ENCODE measurements at places on chromosomes 16 and 17. TPM values are rescaled to one million over a fixed set of nuclear protein-coding genes. Genes with fewer than 3 reads are reported as not detected.

TBX6 gene
- total RNA-seq: 0.33 TPM

ACSM2A gene
- not detected for total RNA-seq

SLC38A8 gene
- total RNA-seq: not detected

UMOD gene
- total RNA-seq: not detected

DNA sequence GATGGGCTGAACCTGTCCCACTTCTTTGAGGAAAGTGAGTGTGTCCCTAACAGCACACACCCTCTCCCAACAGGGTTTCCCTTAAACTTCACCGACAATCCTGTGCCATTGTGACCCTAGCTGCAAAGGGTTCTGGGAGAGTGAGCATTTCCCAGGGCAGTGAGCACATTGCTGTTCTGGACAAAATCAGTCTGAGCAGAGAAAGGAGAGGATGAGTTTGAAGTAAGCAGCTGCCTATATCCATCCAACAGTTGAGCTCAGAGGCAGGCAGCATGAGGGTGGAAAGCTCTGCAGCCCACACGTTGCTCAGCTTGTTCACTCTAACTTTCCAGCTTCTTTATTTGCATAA lies 296.5 kb upstream of the MAF start:
- no peak for DNase-seq

GRCh38 chr17:12591021-12591735 lies 74.5 kb upstream of the MYOCD start:
- peak; percentile 31 for DNase-seq

DNA sequence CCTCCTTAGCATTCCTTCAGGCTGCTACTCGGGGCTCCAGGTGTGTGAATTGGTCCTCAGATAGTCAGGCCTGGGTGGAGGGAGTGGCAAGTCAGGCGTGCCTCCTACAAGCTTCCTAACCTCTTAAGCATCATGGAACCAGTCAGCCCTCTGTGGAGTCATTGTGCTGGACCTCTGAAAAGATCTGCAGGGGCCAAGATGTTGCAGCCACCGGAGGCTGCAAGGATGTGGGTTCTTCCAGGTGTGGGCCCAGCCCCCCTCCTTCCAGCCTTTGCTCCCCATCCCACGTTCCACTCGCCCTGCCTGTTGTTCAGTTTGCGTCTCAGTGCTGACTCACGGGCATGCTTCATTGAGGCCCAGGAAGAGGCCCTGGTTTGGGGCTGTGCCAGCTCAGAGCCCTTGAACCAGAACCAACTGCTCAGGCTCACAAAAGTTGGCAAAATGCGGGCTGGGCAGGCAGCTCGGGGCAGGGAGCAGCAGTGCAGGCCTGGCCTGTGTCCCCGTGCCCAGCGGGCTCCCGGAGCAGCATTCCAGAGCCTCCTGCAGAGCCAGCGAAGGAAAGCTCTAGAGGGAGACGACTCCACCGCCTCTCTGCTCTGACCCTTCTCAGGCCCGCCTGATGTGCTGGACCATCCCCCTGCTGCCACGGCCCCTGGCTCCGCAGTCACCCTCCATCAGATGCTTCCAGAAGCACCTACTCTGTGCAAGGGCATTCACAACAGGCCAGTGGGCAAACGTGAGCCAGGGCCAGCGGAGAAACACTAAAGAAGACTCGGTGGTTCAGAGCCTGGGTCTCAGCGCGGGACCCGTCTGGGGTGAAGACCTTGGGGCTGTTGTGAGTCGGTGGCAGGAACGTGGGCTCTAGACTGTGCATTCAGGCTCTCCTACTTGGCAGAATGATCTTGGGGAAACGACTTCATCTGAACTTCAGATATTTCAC lies 7.5 kb downstream of the LDHD start:
- peak; percentile 94 for DNase-seq

DNA sequence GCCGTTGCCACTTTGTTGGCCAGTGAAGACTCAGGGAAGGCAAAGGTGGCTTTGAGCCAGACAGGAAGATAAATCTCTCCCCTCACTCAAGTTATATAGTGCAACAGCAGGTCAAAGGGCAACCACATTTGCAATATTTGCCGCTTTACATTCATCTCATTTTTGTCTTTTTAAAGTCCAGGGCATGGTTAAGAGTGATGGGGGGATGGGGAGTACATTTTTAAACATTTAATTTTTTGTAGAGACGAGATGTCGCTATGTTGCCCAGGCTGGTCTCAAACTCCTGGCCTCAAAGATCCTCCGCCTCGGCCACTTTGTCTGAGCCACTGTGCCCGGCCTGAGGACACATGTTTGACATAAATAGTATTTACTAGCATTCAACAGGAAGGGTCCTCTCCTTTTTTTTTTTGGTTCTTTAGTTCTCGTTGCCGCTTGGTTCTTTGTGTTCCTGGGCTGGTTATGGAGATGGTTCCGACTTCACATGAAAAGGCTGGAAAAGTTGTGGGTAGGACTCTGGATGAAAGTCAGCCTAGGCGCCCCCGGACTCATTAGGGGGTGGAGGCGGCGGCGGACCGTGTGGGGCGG lies 95.7 kb downstream of the RAB11FIP4 start:
- DNase-seq: no peak

GRCh38 chr16:85484347-85485300 lies 128.5 kb upstream of the GSE1 start:
- DNase-seq: no peak
